ENCODE measurements at places on chromosomes 2 and 18. TPM values are rescaled to one million over a fixed set of nuclear protein-coding genes. Genes with fewer than 3 reads are reported as not detected.

DNA sequence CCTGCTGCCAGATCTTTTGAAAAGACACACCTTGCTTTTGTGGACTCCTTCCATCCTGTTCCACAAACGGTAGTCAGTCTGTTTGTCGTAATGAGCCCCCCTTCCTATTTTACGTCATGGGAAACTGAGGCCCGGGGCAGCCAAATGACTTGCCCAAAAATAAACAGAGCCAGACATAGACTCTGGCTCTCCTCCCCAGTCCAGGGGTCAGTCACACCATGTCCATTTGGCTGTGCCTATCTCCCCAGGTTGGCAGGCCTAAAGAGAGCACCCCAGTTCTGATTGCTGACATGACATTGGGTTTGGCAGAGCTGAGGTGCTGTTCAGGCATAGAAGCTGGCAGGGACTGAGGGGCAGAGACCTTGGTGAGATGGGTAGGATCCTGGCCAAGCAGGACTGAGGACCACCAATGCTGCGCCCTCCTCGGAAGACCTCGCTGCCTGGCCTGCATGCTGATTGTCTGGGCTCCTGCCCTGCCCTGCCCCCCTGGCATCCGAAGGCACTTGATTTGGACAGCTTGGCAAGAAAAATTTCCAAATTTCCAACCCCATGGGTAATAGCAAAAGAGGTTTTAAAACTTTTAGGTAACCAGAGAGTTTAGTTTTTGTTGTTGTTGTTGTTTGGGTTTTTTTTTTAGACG lies 335.4 kb downstream of the DYSF start:
- no peak for DNase-seq

GRCh38 chr2:126909366-126909765 lies 10.7 kb downstream of the TEX51 start:
- DNase-seq, result no peak

- no peak for DNase-seq
Measured at GRCh38 chr2:85780316-85781012, 26.7 kb downstream of the ATOH8 start.

DNA sequence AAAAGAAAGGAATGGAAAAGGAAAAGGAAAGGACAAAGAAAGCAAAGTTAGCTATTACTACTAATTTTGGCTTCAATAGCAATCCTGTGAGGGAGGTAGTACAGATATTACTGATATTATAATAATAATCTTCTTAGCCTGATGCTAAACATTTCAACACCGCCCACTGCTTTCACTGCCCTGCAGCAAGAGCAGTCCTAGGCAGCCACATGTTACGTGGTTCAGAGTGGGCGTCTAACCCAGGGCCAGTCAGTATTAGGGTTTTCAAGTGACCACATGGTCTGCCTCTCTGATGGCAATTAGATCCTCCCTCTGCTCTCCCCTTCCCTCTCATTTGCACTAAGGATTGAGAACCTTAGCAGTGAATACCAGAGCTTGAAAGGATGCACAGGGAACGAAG lies 83.7 kb upstream of the ZNF397 start:
- DNase-seq, result no peak

- no peak for DNase-seq
Measured at GRCh38 chr18:33670029-33670428, 92.0 kb downstream of the ASXL3 start.

The ARHGAP15 gene
- total RNA-seq, result 1.9 TPM

DNA sequence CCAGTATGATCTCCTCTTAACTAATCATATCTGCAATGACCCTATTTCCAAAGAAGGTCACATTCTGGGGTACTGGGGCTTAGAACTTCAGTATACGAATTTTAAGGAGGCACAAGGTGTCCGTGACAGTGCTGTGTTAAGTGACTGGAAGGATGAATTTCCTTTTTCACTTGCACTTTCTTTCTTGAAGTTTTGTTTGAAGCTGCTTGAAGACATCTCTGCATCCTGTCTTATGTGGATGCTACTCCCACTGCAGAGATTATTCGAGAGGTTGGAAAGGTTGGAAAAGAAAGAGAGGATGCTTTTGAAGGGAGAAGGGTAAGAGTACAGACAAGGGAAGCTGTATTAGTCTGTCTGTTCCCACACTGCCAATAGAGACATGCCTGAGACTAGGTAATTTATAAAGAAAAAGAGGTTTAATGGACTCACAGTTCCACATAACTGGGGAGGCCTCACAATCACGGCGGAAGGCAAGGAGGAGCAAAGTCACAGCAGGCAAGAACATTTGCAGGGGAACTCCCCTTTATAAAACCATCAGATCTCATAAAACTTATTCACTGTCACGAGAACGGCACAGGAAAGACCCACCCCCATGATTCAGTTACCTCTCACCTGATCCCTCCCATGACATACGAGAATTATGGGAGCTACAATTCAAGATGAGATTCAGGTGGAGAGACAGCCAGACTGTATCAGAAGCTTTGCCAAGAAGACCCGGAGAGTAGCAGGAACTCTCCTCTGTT lies 3.6 kb upstream of the RNF144A start:
- no peak for DNase-seq

- DNase-seq, result no peak
Measured at GRCh38 chr18:51398104-51398503, 200.6 kb upstream of the MEX3C start.

DNA sequence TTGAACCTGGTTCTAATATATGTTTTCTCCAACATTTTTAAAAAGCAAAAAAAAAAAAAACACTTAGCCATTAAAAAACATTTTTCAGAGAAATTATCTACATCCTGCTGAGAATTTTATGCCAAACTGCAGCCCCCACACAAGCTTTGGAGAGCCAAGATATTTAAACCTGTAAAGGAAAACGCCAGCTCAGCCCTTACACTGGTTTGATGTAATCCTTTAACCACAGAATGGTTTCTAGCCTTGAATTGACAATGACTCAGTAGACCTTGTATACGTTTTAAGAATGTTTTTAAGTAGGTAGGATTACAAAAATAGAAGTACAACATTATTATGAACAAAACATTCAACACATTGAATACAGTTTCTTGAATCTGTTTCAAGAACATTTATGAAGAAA lies 113.6 kb downstream of the BABAM2 start:
- peak; percentile 76 for DNase-seq

The SPDYA gene
- total RNA-seq, result 0.20 TPM

The INO80C gene
- 1.7 TPM for total RNA-seq

- DNase-seq, result no peak
Measured at GRCh38 chr18:79404567-79404910, 8.8 kb downstream of the NFATC1 start.

The IL1R2 gene
- total RNA-seq, result 4.3 TPM

GRCh38 chr2:235500761-235501672 lies 7.2 kb downstream of the AGAP1 start:
- DNase-seq, result peak; percentile 81

DNA sequence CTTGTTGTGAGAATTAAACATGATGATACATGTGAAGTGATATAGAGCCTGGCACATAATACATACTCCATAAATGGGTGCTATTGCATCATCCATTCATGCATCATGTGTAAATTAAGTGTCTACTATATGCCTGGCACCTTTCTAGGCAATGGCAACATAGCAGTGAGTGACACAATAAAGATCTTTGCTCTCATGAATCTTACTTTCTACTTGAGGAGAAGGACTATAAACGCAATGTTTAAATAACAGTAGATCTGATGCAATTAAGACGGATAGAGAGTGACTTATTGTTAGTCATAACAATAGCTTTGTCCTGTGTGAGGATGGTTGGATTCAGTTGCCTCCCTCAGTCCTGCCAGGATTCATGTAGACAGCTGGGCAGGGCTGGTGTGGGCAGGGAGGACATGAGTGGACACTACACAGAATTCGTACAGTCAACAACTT lies 88.4 kb upstream of the NPAS2 start:
- peak; percentile 80 for DNase-seq

The TXNDC2 gene
- total RNA-seq, result 0.10 TPM

GRCh38 chr18:73924836-73925235 lies 222.8 kb downstream of the FBXO15 start:
- DNase-seq, result peak; percentile 56

DNA sequence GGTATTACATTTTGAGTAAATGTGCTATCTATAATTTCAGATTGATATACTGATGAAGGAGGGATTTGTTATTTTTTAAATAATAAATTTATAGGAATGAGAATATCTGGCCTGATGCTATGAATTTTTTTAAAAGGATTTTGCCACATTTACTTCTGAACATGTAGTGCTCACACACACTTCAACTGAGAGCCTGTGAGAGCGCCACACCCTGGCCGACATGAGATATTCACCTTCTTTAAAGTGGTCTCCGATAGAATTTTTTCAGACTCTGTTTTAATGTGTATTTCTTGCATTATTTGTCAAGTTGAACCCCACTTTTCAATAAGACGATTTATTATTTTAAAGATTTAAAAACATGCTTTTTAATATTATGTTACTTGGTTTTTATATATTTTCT lies 813.3 kb downstream of the DCC start:
- no peak for DNase-seq

GRCh38 chr18:7609617-7610016 lies 42.5 kb downstream of the PTPRM start:
- no peak for DNase-seq

The PTH2R gene
- not detected for total RNA-seq

Data from RPMI7951 (cell line).